ENCODE measurements at places on chromosomes 1 and 21.

GRCh38 chr1:107954719-107955415 lies 10.1 kb downstream of the VAV3 start:
- DNase-seq, result no peak

GRCh38 chr1:230240446-230241086 lies 173.5 kb downstream of the GALNT2 start:
- DNase-seq, result no peak

DNA sequence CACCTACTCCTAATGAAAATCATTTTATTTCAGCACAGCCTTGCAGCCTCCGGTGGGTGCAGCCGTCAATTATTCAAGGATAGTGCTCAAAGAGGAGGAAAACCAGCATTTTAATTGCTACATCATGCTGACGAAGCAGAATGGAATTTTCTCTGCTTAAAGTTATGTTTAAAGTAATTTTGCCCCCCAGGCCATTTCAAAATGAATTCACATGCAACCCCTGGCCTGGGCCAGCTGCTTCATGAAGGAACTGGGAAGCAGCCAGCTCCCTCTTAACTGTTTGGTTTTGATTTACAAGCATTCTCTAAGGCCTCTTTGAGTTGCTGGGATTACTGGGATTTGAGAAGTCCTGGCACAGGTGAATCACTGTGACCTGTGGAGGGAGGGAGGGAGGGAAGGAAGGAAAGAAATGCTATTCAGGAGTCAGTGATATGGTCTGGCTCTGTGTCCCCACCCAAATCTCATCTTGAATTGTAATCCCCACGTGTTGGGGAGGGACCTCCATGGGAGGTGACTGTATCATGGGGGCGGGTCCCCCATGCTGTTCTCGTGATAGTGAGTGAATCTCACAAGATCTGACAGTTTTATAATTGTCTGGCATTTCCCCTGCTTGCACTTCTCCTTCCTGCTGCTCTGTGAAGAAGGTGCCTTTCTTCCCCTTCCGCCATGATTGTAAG lies 66.0 kb downstream of the PGBD5 start:
- no peak for DNase-seq

- no peak for DNase-seq
Measured at GRCh38 chr1:237000191-237000590, 4.0 kb downstream of the MT1HL1 start.

DNA sequence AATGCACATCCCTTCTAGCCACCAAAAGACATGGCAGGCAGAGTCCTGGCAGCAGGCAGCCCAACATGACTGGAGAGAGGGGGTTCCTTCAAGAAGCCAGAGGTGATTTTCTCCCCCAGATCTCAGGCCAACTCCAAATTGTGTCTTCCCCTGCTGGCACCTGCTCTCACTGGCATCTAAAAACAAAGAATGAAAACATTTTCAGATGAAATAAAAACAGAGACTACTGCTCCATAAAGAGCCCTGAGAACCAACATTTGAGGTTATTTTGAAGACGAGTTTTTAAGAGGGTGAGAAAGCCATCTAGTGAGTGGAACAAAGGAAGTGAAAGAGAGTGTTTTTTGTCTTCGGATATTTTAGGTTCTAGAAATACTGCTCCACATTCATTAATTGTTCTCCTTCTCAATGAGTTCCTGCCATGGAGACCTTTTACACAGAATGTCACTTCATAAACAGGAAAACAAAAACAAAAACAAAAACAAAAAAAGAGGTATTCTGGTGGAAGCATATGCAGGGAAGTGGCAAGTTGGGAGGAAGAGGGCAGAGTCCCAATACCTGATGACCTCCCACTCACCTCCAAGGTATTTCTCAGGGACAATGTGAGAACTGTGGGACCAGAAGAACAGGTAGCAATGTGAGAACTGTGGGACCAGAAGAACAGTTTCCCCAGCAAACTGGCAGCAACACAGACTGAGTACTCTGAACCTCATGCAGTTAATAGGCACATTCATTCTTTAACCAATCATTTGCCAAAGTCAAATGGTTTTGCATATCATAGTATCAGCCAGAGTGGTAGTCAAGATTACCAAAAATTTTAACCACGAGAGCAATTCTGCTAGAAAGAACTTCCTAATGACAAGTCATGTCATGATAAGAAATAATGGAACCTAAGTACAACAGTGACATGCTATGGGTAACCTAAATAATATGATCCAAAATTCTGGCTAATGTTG lies 50.0 kb downstream of the KIAA0319L start:
- DNase-seq, result no peak

GRCh38 chr1:229714964-229715603 lies 89.0 kb downstream of the URB2 start:
- peak; percentile 25 for DNase-seq

- no peak for DNase-seq
Measured at GRCh38 chr21:39661740-39662139, 49.0 kb downstream of the B3GALT5 start.

DNA sequence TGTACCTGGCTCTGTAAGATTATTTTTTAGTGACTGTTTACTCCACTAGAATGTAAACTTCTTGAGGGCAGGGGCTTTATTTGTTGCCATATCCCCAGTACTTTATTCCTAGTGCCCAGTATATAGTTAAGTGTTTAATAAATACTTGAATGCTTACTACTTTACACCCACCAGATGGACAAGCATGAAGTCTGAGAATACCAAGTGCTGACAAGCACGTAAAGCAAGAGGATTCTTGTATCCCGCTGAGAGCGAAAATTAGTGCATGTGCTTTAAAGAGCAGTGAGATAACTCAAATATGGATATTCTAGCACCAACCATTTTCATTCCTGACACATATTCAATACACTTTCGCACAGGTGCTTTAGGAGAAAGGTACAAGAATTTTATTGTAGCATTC lies 1.5 kb upstream of the SCCPDH start:
- DNase-seq, result no peak

DNA sequence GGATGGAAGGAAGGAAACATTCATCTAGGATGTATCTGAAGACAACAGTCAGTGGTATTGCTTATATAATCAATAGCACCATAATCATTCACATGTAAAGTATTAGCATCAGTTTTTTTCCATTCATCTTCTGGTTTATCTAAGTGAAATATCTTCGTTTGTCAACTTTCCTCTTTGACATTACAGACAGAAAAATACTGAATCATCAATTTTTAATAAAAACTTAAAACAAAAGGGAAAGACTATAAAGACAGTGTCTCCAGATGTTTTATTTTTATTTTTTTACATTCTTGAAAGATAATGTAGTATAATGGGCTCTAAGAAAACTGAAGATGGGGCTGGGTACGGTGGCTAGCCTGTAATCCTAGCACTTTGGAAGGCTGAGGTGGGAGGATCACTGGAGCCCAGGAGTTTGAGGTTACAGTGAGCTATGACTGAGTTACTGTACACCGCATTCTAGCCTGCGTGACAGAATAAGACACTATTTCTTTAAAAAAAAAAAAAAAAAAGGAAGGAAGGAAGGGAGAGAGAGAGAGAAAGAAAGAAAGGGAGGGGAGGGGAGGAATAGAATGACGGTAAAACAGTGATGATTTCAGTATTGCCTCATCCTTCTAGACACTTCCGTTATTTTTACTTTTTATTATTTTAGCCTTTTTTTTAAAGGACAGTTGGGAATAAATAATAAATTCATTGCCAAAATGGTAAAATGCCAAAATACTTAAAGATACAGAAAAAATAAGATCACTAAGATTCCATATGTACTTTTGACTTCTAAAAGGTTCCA lies 89.5 kb downstream of the NRIP1 start:
- no peak for DNase-seq

- no peak for DNase-seq
Measured at GRCh38 chr1:4526747-4527146, 127.7 kb upstream of the AJAP1 start.

DNA sequence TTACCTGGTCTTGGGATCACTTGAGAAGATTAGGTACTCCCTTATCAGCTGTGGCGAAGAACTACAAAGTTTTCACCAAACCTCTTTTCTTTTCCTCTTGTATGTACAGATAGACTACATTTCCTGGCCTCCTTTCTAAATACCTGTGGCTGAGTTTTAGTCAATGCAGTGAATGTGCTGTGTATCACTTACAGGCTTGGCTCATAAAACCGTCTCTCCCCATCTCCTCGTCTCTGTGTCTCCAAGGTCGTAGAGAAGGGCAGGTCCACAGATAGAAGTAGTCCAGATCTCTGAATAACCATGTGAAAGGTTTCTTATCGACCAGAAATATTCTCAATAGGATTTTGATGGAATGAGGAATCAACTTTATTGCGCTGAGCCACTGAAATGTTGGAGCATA lies 9.0 kb upstream of the JUN start:
- DNase-seq, result no peak

DNA sequence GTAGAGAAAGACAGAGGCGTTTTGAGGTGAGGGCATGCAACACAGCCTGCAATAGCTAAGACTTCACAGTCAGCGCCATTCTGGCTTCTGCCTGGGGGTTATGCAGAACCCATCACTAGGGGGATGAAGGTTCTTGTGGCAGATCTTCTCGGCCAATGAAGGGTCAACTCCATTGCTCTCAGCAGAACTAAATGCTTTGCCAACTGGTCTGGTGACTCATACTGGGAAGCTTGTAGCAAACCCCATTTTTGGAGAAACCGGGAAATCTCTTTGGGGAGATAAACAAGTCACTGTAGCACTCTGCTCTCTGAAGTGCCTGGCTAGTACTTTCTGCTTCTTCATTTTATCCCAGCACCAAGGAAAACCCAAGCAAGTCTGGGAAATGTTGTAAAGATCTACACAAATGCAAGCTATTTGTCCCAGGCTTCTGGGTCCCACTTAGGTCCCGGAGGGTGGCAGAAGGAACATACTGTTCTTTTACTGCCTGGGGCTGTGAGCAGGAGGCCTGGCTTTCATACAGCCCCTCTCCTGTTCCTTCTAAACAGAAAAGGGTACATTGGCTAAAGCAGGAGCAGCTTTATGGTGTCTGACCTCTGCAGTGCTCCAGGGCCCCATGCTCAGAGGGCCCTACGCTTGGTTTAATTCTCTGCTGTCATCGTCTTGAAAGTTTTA lies 28.8 kb downstream of the SHISA4 start:
- DNase-seq, result peak; percentile 86

- DNase-seq, result peak; percentile 44
Measured at GRCh38 chr21:44940116-44940631, 345 bp downstream of the SLX9 start.

DNA sequence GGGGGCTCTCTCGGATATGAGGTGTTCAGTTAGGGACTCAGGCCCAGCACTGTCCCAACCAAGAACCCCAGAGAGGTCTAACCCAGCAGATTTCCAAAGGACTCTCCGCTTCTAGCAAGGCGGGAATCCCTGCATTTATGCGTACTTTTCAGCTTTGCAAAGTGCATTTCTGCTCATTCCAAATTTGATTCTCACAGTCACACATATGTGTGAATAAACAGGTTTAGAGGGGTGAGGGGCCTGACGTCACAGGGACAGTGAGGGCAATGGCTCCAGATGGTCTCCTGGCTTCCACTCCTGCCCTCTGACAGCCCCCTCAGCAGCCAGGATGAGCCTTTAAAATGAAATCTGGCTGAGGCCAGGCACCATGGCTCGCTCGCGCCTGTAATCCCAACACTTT lies 921 bp upstream of the ECE1 start:
- no peak for DNase-seq

DNA sequence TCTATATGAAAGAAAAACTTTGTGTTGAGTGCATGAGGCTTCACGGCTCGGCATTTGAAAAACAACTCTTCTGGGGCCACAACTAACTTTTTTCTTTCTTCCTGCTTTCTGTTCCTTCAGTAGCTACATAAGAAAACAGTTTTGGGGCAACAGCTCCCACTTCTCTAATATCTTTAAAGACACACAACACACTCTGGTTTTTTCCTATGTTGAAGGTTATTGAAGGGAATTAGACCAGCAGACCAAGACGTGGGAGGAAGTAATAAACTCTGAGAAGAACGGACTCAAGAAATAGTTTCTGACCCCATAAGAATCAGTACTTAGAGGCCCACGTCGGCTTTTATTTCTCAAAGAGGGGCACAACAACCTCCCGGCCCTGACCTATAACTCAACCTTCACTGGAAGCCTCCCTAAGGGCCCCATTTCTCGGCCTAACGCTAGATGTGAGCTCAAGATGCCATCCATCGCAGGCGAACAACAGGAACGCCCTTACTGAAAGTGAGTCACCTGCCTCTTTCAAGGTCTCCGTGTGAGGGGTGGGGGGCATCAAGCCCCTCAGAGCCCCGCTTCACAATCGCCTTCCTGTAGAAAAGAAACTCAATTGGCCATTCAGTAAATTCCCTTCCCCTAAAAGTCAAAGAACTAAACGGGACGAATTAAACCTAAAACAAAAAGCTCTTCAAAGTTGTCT lies 844 bp downstream of the ZMYM6 start:
- peak; percentile 67 for DNase-seq

DNA sequence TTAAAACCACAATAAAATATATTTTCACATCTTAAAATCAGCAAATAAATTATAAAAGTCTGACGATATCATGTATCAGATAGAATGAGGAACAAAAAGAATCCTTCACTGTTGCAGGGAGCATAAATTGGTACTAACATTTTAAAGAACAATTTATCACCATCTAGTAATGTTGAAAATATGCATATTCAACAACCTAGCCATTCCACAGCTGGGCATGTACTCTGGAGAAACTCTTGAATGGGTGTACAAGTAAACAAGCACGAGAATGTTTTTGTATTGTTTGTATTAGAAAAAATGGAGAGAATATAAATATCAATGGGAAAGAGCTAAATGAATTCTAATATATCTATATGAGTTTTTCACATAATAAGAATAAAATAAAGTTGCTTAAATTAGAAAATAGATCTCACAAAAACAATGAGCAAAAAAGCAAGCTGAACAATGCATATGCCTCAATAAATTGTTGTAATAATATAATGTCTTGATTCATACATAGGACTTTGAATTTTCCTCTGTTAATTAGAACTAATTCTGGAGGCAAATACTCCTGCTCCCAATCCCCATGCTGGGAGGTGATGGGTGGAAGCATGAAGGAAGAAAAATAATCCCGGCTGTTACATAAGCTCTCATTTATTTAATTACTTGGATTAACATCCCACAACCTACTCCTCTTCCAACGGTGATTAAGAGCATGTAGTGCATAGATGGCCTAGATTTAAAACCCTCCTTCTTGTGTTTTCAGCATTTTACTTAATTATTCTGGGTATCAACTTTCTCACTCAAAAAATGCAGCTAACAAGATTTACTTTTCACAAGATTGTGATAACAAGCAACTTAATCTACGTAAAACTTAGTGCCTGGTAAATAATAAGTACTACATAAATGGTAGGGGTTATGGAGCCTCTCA lies 5.5 kb upstream of the FMO2 start:
- DNase-seq, result no peak

Measured in AG20443 (cell line).